ENCODE measurements at places on chromosomes 4 and X.

DNA sequence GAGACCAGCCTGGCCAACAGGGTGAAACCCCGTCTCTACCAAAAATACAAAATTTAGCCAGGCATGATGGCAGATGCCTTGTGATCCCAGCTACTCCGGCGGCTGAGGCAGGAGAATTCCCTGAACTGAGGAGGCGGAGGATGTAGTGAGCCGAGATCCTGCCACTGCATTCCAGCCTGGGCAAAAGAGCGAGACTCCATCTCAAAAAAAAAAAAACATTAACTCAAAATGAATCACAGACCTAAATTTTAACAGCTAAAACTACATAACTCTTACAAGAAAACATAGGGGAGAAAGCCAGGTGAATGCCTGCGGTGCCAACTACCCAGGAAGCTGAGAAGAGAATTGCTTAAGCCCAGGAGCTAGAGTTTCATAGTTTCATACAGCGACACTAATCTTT lies 54.8 kb downstream of the TMEM165 start:
- no peak for DNase-seq

- DNase-seq, result no peak
Measured at GRCh38 chr4:173505924-173506518, 24.0 kb downstream of the HAND2 start.

GRCh38 chrX:56503941-56504673 lies 59.3 kb upstream of the UBQLN2 start:
- DNase-seq, result no peak

DNA sequence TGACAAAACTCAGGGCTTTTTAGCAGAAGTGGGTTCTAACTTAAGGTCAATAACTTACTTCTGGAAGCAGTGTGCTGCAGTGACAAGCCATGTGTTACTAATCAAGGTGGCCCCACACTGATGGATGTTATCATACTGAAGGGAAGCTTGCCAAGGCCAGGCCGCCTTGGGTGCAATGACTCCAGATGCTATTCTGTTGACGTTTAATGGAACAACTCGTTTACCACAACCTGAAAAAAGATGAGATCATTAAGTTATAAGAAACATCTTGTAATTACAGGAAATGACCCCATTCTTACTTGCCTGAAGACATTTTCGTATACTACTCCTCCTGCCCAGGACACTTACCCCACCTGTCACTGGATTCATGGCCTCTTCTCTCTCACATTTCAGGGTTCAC lies 38.9 kb upstream of the TMPRSS11D start:
- no peak for DNase-seq

- no peak for DNase-seq
Measured at GRCh38 chr4:110663738-110664444, 41.0 kb upstream of the PITX2 start.

DNA sequence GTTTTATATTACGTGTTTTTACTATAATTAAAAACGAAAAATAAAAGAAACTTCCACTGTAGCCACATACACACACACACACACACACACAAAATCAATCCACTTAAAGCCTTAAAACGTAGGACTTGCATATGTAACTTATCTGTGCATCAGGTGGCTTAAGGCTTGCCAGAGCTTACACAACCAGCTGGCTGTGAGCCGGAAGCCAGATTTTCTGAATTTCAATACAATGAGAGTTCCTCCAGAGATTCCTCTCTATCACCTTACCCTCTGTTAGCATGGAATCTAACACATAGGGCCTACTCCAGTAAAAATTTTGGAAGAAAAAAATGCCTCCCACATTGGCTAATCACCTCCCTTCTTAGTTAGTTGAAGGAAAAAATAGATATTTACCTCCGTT lies 27.9 kb upstream of the SLITRK4 start:
- DNase-seq, result no peak

DNA sequence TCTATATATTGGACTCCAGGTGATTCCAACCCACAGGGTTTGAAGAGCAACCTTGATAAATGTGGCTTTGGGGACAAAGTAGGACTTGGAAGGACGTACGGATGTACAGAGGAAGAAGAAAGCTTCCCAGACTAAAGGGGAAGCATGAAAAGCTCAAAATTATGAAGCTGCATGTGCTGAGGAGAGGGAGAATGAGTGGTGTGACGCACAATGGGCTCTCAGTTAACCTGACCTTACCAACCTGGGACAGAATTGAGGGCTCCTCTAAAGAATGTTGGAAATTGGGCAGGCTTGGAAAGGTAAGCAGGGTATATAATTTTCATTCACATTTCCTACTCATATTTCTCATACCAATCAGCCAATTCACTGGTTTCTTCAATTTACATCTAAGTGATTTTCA lies 10.5 kb upstream of the TIGD2 start:
- no peak for DNase-seq

DNA sequence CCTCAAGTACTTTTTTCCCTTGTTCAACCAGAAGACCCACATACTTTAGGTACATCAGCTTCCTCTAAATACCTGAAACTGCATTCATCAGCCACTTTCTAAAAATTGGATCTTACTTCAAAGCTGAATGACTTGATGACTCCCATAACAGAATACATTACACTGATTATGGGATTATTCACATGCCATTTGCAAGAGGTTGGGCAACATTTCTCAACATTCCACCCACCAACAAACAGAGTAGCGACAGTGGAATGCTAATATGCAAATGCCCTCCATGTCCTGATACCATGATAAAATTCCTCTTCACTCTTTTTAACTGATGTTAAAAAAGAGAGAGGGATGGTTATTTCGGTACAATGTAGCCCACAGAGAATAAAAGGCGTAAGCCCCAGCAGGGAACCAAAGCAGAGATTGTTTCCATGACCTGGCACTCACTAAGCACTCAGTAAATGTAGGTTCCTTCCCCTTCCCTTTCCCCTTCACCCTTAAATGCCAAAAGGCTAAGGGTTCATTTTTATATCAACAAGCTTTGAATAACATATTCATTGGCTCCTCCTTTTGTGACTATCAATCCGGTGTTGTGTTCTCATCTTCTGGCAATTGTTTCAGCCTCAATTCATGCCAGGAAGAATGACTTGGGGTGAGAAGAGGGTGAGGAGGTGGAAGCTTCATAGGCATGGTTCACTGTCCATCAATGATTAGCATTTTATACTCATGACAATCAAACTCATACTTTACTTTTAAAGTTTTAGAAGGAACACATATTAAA lies 317.2 kb downstream of the DHX15 start:
- no peak for DNase-seq
